Stomach (tissue), 19 donors: ENCODE measurements at places on chromosomes 7 and 10. TPM values are rescaled to one million over a fixed set of nuclear protein-coding genes. Genes with fewer than 3 reads are reported as not detected.

DNA sequence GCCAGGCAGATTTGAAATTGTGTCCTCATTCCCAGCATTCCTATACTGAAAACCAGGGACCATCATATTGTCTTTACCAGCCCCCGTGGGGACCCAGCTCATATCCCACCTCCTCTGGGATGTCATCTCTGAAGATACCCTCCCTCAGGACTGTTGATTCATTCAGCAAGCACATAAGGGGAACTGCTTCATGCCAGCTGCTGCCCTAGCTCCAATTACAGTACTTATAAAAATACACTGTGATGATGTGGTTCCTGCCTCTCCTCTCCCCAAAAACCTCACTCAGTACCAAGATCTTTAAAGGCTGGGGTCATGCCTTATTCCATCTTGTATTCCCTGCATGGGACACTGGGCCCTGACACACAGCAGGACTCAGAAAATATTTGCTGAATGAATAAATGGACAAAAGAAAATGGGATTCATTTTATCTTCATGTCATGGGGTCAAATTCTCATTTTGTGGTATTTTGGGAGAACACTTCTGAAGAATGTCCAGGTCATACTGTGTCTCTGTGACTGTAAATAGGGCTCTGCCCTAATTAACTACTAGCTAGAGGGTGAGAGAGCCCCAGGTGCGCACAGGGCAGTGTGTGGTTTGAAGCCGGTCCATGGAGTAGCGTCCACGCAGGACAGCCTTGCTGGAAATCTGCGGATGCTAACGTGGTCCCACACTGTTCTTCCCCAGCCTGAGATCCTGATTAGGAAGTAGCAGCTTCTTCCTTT, 29.0 kb upstream of the DAGLB start:
- H3K4me3 ChIP-seq: no peak overlapping the region
- peaks cover 77% of the 10 kb centered on the region for H3K4me1 ChIP-seq
- no peaks in the 10 kb centered on the region for H3K27me3 ChIP-seq
- H3K36me3 ChIP-seq: peaks cover 53% of the 10 kb centered on the region
- peak overlapping the region; percentile 1 for H3K27ac ChIP-seq

DNA sequence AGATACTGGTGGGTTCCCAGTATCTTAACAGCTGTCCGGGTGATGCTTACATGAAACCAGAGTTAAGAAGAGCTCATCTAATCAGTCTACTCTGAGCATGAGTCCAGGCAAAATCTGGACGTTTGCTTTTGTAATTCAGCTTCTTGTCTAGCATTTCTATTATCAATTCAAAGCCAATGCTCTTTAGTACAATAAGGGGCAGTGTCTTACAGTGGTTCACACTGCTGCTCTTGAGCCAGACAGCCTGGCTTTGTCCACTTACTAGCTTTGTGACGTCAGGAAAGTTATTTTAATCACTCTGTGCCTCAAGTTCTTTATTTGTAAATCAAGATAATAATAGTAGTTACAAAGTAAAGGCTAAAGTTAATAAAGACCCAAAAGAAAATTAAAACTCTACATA, 227.3 kb upstream of the TCF7L2 start:
- no peak for DNase-seq
- H3K4me1 ChIP-seq: no peaks in the 10 kb centered on the region

DNA sequence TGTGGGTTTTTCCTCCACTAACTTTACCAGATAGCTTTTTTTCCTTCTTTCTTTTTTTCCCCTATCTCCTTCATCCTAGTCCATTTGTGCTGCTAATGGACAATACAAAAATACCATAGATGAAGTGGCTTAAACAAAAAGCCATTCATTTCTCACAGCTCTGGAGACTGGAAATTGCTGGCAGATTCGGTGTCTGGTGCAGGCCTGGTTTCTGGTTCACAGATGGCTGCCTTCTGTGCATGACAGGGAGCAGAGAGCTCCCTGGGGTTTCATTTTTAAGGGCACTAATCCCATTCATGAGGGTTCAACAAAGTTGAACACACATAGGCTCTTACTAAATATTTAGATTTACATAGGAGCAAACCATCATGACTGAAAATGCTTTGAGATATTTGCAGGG, 467.4 kb downstream of the TYW1 start:
- H3K27me3 ChIP-seq: no peaks in the 10 kb centered on the region
- H3K4me3 ChIP-seq: no peak overlapping the region
- H3K4me1 ChIP-seq: peaks cover 14% of the 10 kb centered on the region
- no peak overlapping the region for H3K27ac ChIP-seq

DNA sequence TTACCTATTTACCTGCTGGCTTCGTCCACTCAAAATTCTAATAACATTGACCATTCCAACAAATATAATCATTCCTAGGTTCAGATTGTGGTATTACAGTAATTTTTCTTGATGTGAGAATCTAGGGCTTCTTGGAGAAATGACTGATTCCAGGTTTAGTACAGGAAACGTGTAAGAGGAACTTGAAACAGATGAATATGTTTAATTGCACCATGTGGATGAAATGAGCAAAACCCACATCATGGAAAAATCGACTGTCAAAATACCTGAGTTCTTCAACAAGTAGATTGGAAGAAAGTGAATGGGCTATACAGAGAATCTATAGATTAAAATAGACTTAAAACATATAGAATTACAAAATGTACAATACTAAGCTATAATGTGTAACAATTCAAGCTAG, 24.9 kb upstream of the OR9A4 start:
- H3K27ac ChIP-seq: no peak overlapping the region
- H3K27me3 ChIP-seq: no peaks in the 10 kb centered on the region
- no peak overlapping the region for H3K4me3 ChIP-seq
- DNase-seq: no peak

GRCh38 chr10:91528768-91529167, 104.1 kb downstream of the PPP1R3C start:
- DNase-seq: peak; percentile 65
- no peaks in the 10 kb centered on the region for H3K36me3 ChIP-seq
- peaks cover 10% of the 10 kb centered on the region for H3K4me1 ChIP-seq
- H3K27me3 ChIP-seq: no peaks in the 10 kb centered on the region

DNA sequence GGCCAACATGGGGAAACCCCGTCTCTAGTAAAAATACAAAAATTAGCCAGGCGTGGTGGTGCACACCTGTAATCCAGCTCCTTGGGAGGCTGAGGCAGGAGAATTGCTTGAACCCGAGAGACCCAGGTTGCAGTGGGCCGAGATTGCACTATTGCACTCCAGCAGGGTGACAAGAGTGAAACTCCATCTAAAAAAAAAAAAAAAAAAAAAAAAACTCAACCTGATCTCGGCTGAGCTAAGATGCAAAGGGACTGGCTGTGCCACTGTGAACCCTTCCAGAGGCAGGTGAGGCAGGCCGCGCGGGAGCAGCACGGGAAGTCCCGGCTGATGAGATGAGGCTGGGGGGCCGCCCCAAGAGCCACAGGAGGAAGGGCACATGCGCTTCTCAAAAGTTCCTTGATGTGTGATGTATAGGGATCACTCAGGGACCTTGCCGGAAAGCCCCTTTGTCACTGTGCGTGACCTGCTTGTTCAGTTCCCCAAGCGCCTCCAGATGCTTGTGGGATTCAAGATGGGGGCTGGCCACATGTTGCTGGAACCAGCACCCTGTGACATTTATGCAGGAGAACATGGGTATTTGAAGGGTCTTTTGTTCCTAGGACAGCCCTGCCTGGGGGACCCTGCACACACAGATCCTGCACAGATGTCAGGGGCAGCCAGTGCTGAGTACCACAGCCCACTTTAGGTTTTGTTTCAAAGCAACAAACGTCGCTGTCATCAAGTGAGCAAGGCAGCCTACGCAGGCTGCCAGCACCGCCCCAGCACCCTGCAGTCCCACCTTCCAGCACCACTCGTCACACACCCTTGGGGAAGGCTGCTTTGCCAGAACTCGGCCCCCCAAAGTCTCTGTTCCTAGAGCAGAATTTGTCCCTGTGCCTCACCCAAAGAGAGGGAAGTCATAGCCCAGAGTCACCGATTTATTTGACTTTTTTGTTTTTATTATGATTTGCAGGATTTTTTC, 74.8 kb upstream of the SH2B2 start:
- no peaks in the 10 kb centered on the region for H3K4me1 ChIP-seq
- H3K27me3 ChIP-seq: no peaks in the 10 kb centered on the region
- H3K27ac ChIP-seq: no peak overlapping the region
- peaks cover 87% of the 10 kb centered on the region for H3K36me3 ChIP-seq
- no peak overlapping the region for H3K4me3 ChIP-seq

DNA sequence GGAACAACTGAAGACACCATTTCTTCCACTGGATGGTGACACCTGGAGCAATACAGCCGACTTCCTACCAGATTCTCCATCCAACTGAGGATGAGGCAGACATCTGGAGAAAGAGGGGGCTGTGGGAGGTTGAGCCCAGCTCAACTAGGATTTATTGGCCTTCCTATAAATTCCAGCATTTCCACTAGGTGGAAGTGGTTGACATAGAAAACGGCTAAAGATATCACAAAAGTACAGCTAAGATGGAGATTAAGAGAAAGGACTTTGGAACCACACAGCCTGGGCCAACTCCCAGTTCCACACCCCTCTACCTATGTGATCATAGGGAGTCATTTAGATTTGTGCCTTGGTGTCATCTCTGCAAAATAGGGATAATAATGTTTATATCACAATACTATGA, 61.3 kb upstream of the CAV2 start:
- no peaks in the 10 kb centered on the region for H3K36me3 ChIP-seq
- H3K4me3 ChIP-seq: no peak overlapping the region
- no peak overlapping the region for H3K27ac ChIP-seq

DNA sequence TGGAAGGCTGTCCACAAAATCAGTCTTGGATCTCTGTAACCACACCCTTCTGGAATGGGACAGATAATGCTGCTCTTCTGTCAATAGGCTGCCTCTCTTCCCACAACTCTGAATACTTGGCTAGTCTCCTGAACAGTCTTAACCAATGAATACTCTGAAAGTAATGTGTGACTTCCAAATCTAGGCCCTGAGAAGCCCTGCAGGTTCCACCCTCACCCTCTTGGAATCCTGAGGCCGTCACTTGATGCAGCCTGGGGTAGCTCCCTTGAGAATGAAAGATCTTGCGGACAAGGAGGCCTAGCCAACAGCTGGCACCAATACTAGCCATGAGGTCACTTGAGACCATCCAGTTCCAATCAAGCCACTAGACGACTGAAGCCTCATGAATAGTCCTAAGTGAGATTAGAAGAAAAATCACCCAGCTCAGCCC, 109.2 kb downstream of the ARHGAP12 start:
- DNase-seq: peak; percentile 10
- H3K4me1 ChIP-seq: peaks cover 24% of the 10 kb centered on the region

Gene HTR7
- 0.56 TPM for polyA plus RNA-seq

Gene FRMPD2
- polyA plus RNA-seq: 0.06 TPM

Gene NPSR1
- not detected for polyA plus RNA-seq

Gene GSTO2
- polyA plus RNA-seq: 22.1 TPM

Gene SRPK2
- polyA plus RNA-seq: 7.6 TPM

Gene SUN3
- polyA plus RNA-seq: not detected

Gene ATE1
- 9.2 TPM for polyA plus RNA-seq
